Fibroblast of mammary gland (primary cell): ENCODE measurements at places on chromosomes 5 and 9.

DNA sequence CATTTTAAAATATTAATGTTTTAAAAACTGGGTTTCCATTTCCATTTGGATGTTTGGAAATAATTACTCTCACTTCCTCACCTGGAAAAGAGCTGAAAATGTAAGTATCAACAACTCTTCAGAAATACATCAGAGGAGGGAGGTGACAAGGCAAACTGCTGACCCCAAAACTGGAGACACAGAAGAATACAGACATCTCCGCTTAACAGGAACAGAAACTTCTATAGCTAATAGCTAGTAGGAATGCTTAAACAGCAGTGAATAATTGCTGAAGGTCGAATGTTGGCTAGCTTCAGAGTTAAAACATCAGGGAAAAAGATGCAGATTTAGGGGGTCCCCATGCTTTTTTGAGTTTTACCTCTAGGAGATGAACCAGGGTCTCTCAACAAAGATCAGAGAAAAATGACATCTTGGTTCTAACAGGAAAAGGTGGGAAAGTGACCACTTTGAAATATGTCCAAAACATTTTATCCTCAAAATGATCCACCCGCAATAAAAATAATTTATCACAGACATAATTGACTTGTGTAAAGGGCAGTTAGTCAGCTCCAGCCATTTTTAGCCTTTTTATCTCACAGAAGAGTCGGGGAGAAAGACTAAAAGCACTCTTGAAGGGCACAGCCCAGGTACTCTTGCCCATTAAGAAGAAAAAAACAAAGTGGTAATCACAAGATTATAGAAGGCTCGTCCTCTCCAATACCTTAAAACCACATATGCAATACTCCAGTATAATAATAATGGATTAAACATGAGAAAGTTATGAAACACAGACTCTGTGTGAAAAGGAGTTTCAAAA lies 1474.9 kb downstream of the EFNA5 start:
- DNase-seq, result no peak

DNA sequence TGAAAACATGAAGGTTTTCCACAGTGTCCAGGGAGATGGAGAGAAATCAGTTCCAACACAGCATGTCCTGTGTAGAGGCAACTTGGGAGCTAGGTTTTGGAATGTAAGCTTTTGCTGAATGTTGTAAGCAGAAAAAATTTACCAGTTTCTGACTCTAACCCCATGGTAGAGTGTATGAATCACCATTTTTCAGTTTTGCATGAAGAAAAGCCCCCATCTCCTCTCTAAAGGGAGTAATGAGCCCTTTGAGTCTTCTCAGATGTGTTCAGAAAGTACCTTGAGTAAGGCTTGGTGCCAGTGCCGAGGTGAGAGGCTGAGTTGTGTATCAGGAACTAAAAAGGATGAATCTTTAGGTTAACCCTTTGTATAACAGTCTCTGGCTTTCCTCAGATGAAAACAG lies 96.2 kb downstream of the ADRB2 start:
- no peak for DNase-seq

DNA sequence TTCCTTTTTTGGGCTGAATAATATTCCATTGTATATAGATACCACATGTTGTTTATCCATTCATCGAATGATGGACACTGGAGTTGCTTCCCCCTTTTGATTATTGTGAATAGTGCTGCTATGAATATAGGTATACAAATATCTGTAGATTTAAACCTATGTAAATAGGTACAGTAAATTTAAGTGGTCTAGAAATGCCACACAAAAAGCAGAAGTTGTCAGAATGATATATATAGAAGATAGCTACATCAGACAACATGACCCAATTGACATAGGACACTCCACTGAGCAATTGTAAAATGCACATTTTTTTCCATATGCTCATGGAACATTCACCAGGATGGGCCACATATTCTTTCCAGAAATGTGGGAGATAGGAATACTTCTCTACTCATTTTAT lies 77.6 kb downstream of the SMIM15 start:
- DNase-seq, result no peak

DNA sequence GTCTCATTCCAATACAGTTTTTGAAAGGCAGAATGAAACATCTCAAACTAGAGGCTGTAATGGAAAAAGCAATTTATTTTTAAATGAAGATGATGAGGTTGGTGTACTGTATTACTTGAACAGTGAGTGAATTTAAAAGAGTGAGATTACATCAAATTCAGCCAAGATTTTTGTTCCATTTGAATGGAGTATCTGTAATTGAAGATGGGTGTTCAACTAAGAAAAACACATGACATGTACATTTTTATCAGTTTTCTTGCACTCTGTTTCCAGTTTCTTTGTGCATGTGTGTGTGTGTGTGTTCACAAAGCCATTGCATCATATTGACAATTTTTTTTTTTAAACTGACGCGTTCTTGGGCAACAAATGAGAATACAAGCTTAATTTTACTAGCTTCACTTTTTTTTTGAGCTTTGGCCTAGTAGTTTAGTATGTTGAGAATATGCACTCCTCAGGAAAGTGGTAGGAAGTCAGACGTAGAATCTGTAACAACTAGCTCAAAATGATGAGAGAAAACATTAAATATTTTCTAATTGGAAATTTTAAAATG lies 243.5 kb downstream of the MAST4 start:
- no peak for DNase-seq

- DNase-seq, result peak; percentile 14
Observed at GRCh38 chr9:132411091-132411508, 1.1 kb downstream of the CFAP77 start.

DNA sequence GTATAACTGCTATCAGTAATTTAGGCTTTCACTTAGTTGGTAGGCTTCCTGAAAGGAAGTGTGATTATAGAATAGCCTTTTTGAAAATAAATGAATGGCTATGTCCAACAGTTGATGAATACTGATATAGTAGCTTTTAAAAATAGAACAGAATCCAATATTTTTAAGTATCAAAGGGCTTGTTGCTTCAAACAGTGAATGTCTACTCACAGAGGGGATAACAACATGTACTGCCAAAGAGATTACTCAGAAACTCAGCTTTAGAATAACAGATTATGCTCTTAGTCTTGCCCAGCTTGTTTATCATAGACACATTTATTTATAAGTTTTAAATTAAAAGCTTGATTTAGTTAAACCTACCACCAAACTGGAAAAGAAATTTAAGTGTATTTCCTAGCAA lies 132.6 kb downstream of the XRCC4 start:
- peak; percentile 12 for DNase-seq

DNA sequence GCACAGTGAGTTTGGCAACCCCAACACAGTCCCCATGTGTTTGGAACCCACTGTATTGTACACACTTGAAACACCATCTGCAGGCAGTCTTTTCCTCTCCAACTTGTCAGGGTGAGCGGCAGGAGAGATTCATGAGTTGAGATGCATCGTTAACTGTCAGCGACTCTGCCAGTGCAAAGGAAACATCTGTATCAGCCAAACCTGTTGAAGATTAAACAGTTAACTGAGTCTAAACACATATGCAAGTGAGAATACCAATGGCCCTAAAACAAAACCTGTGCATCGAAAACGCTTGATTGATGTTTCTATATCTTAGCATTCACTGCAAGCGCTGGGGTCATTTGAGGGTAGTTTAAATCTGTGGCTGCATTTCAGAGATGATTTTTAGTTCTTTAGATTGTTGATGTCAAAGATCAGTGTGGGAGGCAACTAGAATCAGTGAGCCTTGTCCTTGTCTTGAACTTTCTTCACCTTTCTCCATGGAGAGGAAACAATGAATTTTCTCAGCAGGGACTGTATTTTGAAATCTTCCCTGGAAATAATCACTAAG lies 41.3 kb upstream of the PAM start:
- peak; percentile 22 for DNase-seq

GRCh38 chr5:26388976-26389375 lies 649.4 kb downstream of the CDH9 start:
- peak; percentile 8 for DNase-seq

- no peak for DNase-seq
Observed at GRCh38 chr9:11039006-11039405, 426.2 kb upstream of the PTPRD start.

GRCh38 chr9:81629440-81629839 lies 59.9 kb downstream of the TLE1 start:
- DNase-seq, result no peak

GRCh38 chr5:55051357-55051756 lies 27.3 kb downstream of the GZMK start:
- no peak for DNase-seq

- no peak for DNase-seq
Observed at GRCh38 chr9:17315341-17315740, 180.5 kb downstream of the CNTLN start.

GRCh38 chr9:14072850-14073249 lies 241.1 kb downstream of the NFIB start:
- DNase-seq, result no peak

- DNase-seq, result no peak
Observed at GRCh38 chr9:113219186-113219936, 1.7 kb downstream of the FKBP15 start.

DNA sequence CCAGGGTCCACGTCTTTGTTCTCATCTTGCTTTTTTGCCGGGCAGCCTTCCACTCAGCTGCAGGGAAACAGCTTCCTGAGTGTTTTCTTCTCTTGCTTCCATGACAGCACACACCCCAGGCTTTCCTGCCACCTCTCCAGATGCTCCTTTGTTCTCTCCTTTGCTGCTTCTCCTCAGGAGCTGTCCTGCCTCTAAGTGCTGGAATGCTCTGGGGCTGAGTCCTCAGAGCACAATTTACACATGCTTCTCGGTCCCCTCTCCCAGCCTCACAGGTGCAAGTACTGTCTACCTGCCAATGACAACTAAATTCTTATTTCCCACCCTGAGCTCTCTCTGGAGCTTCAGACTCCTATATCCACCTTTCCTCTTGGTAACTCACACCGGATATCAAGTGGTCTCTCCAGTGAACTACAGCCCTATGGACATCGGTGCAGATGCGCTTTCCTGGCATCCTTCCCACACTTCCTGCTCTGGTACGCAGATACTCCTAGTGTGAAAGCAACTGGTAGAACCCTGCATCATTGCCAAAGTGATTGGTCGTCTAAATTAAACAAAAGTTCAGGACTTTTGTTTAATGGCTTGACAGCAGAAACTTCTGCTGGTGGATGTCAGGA lies 13.4 kb upstream of the ACSL6 start:
- DNase-seq, result peak; percentile 6

DNA sequence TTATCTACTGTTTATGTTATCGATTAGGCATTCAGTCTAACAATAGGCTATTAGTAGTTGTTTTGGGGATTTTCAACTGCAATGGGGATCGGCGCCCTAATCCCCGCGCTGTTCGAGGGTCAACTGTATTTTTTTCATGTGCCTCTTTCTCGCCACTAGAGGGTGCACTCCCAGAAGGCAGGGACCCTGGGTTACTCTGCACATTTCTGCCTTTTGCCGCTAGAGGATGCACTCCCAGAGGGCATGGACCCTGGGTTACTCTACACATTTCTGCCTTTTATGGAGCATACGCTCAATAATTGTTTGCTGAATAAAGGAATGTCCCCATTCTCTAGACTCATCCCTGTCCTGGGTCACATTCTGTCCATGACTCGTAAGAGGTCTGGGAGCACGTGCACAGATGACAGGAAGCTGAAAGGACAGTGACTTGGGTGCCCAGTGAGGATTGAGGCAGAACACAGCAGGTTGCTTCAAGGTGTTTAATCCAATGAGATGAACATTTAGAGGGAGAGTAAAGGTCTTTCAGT lies 27.9 kb upstream of the RECK start:
- peak; percentile 82 for DNase-seq

DNA sequence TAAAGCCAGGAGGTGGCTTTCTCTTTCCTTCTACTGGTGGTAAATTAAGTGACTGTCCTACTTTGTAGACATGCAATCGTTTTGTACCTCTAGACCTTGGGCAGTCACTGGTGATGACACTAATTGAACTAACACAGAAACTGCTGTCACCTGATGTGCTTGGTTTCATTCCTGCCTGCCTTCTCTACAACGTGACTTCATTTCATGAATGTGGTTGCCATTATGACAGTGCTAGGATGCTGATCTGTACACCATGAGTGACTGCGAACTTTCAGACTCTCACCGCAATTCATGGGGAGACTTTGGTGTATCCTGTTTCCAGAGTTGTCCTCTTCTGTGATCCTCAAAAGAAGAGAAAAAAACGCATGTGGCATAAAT lies 47.5 kb downstream of the UBE2QL1 start:
- no peak for DNase-seq

- no peak for DNase-seq
Observed at GRCh38 chr9:82419696-82420486, 431.3 kb downstream of the SPATA31D1 start.

- no peak for DNase-seq
Observed at GRCh38 chr5:116858705-116859333, 284.2 kb upstream of the SEMA6A start.

- no peak for DNase-seq
Observed at GRCh38 chr9:108347463-108348188, 508.2 kb downstream of the ACTL7B start.

DNA sequence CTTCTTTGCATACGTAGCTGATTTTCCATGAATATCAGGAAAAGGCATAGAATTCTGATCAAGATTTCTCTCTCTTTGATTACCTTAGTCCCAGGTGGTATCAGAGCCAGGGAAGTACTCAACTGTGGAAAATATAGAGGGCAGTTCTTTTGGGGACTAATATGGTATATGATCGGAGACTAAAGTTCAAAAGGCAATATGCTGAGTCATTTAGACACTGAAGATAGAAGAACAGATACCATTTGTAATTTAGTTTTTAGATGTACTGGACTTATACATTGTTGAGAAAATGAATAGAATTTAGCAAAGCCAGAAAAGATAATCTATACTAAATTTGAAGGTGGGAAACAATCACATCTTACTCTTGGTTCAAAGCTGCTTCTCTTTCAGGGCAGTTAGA lies 5.1 kb downstream of the PCDHB3 start:
- DNase-seq, result no peak

DNA sequence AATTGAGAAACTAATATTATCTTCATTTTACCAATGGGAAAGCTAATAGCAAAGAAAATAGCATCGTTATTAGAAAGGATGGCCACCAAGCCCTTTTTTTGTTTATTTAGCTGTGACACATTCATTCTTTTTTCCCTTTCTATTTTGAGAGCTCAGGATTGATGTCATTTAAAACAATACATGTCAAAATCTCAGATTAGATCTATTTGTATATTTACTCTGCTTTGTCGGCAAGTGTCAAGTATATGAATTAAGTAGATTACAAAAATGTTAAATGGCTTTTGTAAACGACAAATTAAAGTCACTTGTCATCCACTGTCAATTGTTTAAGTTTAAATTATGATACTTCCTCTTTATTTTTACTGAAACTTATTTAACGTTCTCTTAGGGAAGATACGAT lies 118.9 kb downstream of the PAM start:
- no peak for DNase-seq

DNA sequence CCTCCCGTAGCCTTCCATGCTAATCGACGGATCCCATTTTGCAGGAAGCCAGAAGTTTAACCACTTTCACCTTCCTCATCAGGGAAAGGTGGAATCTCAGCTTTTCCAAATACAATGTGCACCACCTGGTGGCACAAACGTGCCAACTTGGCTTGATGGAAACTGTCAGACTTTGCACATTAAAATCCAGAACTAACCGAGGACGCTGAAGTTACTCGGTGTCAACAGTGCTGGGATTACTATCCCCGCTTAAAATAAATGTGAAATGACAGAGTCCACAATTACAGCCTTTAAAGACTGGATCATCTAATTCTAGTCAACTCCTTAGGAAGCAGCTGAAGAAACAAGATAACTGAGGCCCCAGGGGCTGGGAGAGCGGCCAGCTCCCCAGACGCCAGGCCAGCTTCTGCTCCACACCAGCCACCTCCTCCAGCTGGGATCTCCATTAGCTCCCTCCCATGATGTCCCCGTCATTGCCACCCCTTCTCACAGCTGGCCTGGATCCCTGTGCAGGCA lies 50.1 kb upstream of the RETREG1 start:
- DNase-seq, result no peak

GRCh38 chr9:1455766-1456165 lies 405.6 kb downstream of the DMRT2 start:
- no peak for DNase-seq

GRCh38 chr5:373710-374602 lies 52.4 kb downstream of the AHRR start:
- peak; percentile 55 for DNase-seq
